ENCODE measurements at places on chromosomes 4 and X. TPM values are rescaled to one million over a fixed set of nuclear protein-coding genes. Genes with fewer than 3 reads are reported as not detected.

The KLHL13 gene
- 2.7 TPM for total RNA-seq

The EBP gene
- total RNA-seq: 74.2 TPM

The NSG1 gene
- 5.5 TPM for total RNA-seq

The EGF gene
- 4.3 TPM for total RNA-seq

The DKK2 gene
- total RNA-seq: 17.5 TPM

The LRCH2 gene
- 4.4 TPM for total RNA-seq

The TEX13D gene
- total RNA-seq: not detected

The TRIM2 gene
- total RNA-seq: 64.5 TPM

GRCh38 chr4:128159967-128160366, 98.9 kb downstream of the LARP1B start:
- DNase-seq: no peak

DNA sequence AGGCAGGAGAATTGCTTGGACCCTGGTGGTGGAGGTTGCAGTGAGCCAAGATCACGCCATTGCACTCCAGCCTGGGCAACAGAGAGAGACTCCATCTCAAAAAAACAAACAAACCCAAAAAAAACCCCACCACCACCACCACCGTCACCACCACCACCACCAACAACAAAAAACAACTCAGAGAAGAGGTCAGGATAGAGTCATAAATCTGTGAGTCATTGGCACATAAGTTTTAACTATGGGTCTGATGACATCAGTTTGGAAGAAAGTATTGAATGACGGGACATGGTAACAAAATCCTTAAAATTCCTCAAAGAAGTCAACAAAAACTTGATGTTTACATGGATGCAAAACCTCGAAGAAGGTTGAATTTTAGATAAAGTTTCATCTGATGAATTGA, 288.0 kb upstream of the SFRP2 start:
- DNase-seq: no peak

DNA sequence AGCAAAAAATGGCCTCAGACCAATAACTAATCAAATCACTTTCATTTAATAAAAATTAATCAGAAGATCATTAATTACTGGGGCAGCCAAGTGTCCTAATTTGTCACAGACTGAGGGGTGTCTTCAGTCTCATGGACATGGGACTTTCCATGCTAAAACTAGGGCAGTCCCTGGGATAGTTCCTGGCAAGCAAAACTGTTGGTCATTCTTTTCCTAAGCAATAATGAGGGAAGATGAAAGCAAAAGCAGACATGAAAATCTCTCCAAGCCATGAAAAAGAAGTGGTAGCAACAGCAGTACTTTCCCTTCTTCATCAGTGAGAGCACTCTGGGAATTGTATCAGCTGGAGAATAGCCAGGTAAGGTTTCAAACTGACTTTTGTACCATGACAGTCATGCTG, 3.7 kb upstream of the ANTXR2 start:
- no peak for DNase-seq

- no peak for DNase-seq
Observed at GRCh38 chrX:11180571-11180970, 69.4 kb downstream of the HCCS start.

GRCh38 chr4:3329887-3330286, 37.1 kb downstream of the RGS12 start:
- DNase-seq: no peak

- DNase-seq: no peak
Observed at GRCh38 chrX:15680401-15680800, 15.8 kb upstream of the CLTRN start.

DNA sequence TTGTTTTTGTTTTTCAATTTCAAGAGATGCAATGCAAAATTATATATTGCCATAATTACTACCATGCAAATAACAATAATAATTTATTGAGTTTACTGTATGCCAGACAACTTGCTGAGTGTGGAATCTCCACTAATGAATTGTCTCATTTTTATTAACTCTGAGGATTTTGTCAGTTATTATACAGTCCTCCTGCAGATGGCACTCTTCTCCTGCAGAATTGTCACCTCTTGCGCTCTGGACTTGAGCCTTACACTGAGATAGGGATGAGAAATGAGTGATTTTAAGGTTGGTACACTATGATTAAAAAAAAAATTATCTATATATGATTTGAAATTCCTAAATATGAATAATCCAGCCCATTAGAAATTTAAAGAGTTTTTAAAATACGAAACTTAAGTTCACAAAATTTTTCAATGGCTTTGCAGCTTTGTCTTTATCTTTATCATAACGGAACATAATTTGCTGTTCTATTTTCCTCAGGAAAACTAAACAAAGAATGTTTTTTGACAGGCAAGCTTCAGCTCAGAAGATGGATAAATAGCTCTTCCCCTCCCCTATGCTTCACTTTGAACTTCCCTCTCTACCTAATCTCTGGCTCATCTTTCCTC, 12.7 kb upstream of the PAQR3 start:
- DNase-seq: no peak

GRCh38 chr4:38804654-38805295, at the start of gene TLR1:
Gene TLR1 (minus strand): TSS chr4:38804791. CDS start chr4:38798831, 5,960 bp downstream.
- DNase-seq: no peak

GRCh38 chrX:44435047-44435446, 91.6 kb upstream of the EFHC2 start:
- no peak for DNase-seq

- no peak for DNase-seq
Observed at GRCh38 chr4:24965627-24966026, 52.8 kb upstream of the CCDC149 start.

- DNase-seq: no peak
Observed at GRCh38 chr4:141047228-141047884, 85.9 kb downstream of the RNF150 start.

DNA sequence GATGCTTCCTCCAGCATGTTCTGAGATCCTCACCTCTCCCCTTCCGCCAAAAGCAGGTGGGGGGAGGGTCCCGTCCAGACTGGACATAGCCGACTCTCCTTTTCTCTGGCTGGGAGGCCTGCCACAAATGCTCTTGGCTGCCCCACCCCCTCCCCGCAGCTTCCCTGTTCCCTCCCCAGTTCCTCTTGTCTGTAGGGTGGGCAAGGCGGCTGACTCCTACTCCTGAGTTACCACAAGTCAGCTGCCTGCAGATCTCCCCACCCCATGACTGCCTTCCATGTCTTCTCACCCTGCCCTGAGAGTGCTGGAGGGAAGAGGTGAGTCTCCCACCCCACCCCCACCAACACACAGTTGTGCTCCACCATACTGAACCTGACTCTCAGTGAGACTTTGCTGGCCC, 2.9 kb downstream of the ATP6AP1 start:
- DNase-seq: peak; percentile 71

DNA sequence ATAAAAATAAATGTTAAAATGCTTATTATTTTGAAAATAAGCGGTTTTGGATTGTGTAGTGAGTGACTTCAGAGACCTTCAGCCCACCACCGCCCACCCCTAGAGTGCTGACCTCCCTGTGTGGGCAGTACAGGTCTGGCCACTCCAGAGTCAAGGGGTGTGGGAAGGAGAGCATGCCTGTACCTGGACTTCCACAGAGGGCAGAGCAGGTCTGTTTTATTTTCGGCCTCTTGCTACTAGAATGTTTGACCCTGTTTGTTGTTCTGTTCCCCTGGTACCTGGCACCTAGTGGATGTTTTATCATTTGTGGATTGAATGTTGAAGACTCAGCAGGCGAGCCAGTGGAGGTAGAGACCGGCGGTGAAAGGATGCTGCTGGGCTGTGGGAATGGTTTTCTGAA, 14.3 kb downstream of the PIGG start:
- DNase-seq: no peak

GRCh38 chrX:71930298-71930697, 19.7 kb downstream of the NHSL2 start:
- no peak for DNase-seq

GRCh38 chr4:40423735-40424134, 88.6 kb downstream of the CHRNA9 start:
- DNase-seq: no peak

- DNase-seq: no peak
Observed at GRCh38 chrX:3697220-3697684, 16.2 kb downstream of the PRKX start.

DNA sequence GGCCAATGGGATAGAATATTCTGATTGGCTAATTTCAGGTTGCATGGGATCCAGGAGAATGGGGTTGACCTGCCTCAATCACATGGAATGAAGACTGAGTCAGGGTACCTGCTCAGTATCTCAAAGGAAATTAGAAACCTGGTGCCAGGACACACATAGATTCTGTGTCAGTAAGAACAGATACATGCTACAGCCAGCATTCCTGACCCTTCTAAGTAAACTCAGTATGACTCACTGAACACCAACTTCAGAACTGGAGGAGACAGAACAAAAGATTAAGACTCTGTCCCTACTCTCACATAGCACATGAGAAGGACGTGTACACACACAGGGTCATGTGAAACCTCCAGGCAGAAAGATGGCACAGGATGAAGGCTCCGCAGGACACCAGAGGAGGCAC, 54.5 kb downstream of the FAM184B start:
- no peak for DNase-seq

- DNase-seq: no peak
Observed at GRCh38 chrX:24536551-24536950, 71.5 kb downstream of the PDK3 start.

DNA sequence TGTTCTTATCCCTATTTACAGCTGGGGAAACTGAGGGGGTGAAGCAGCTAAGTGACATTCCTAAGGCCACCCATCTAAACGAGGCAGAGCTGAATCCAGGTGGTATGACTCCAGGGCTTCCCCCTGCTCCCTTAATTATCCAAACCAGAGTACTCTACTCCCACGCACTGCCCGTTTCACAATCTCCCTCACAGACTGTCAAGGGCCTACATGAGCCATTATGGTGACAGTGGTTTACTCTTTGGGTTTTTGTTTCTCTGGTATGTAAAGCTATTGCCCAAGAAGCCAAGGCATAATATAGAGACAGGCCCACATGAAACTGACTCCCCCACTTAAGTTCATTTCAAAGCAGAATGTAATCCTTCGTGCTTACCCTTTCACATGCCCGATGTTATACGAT, 95.1 kb downstream of the NHS start:
- DNase-seq: no peak

GRCh38 chr4:119937746-119938145, 128.9 kb downstream of the MAD2L1 start:
- no peak for DNase-seq

DNA sequence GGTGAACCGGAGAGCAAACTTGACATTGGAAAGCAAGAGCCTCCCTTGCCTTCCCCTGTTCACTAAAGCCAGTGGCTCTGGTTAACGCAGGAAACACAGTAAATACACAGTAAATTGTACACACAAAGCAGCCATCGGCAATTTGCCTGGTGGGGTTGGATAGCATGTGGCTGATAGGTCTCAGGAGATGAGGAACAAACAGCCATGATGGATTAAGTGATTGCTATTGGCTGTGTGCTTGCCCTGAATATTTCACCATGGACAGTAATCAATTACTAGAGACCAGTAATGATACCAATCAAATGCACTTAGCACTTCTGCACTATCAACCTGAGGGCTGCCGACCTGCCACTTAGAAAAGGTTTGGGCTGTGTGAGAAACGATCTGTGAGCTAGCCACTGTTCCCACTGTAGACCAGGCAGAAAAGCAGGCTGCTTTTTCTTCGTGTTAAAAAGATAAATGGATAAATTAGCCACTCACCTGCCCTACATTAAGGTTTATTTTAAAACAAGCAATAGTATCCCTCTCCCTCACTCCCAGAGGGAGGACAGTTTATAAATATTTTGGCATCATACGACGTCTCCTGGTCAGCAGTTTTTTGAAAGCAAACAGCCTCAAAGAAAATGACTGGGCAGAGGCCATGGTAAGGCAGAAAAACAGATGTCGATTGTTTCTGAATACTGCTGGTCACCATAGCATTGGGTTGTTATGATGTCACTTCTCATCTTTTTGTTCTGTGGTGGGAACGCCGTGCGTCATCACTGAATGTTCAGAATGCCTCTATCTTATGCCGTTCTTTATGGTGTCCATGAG, 167.1 kb downstream of the MAML3 start:
- no peak for DNase-seq

- no peak for DNase-seq
Observed at GRCh38 chr4:147940171-147940570, 208.3 kb downstream of the ARHGAP10 start.

DNA sequence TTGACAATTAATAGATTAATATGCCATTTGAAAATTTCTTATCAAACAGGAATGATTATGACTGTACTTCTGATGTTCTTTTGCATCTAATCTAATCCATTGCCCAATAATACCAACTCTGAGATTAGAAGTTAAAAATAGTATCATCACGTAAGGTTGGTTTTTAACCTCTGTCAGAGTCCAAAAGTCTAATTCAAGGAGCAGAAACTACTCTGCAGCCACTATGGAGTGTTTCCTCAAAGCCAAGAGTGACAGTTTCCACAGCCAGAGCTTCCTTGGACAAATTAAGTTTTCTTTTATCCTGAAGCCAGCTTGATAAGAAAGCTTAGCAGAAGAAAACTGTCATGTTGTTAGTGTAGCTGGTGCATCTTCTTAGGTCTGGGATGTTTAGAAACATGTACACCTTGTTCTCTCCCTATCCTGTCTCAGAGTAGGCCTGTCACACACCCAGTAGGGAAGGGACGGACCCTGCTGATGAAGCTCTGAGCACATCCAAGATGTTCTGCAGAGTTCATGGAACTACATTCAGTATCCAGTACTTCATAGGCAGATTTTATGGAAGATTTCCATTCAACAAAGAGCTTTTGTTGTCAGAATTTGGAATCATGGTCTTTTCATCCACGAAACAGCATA, 20.4 kb upstream of the PI4K2B start:
- no peak for DNase-seq

DNA sequence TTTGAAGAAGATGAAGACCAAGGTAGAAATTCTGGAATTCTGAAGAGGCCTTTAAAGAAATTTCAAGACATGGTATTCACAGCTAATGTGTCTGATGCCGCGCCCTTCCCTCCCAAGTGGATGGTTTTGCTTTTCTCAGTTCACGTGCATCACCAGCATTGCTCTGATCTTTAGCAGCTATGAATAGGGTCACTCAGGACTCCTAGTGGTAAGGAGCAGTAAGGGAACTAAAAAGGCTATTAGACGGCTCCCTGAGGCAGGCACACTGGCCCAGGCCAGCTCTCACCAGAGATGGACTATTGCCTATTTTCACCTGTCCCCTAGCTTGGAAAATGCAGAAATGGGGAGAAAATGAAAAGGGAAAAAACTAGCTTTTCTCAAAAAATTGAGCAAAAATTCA, 447.5 kb upstream of the RASGEF1B start:
- no peak for DNase-seq

- no peak for DNase-seq
Observed at GRCh38 chrX:9635803-9636202, 129.8 kb downstream of the GPR143 start.

DNA sequence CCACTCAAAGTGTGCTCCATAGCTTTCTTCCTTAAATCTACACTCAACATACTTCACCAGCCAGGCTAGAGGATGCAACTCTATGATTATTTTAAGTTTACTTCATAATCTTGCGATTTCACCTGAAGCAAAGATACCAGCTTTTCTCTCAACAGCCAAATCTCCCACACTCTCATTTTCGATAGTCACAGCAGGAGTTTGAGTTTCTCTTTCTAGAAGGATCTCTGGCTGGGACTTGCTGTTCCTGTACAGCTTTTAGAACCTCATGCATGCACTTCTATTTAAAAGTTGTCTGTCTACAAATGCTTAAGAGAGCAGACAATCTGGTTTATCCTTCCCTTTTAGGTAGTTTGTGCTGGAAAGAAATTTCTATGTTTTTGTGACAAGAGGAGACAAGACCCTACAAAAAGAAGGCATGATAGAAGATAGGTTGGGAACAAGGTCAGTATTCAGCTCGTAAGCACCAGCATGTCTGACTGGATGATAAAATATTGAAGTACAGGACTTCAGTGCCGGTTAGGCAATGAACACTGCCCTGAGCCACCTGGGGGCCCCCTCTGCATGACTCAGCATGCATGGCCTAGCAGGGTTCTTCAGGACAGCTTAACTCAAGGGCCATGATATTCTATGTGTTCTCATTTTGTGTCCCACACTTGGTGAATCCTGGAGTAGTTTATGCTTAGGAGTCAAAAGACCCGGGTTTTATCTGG, 65.6 kb downstream of the ATXN3L start:
- no peak for DNase-seq
